Left renal cortex interstitium (tissue), 4 donors: ENCODE measurements at places on chromosomes 12 and 14. TPM values are rescaled to one million over a fixed set of nuclear protein-coding genes. Genes with fewer than 3 reads are reported as not detected.
A peak's percentile ranks its signal among the peaks of the same experiment; 100 is the strongest.

GRCh38 chr14:96486705-96487104 is 15.5 kb upstream of the PAPOLA start:
- no peak for DNase-seq

DNA sequence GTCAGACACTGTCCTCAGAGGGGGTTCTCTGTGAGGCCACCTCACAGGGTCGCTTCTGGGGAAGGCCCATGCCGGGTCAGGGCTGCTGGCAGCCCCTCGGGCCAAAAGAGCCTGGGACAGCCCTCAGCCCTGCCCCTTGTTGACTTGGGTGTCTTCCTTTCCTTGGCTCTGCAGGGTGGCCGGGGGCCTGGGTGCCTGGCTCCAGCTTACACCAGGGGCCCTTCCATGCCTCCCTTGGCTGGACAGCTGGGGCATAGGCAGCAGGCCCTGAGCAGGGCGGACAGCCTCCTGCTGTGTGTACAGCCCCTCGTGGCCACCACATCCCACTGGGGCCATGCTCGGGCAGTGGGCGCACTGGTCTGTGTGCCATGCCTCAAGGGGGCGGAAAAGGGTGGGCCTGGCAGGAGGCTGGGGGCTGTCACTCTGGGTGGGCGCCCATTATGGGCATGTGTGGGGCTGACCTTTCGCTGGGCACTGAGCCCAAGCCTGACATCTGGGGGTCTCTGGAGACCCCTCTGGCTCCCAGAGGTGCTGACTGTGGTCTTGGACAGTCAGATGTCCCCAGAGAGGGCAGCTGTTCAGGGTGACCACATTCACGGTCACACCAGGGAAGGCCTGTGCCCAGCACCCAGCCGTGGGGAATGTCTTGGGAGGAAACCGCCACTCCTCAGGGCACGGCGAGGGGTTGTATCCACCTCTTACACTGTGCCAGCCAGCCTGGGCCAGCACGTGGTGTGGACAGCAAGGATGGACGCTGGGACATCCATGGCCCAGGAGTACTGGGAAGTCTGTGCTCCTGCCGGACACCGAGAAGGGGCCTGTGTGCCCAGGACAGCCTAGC is 313.3 kb downstream of the TMEM121 start:
- no peak for DNase-seq

GRCh38 chr12:46933947-46934346 is 108.2 kb upstream of the SLC38A4 start:
- DNase-seq = peak; percentile 18

GRCh38 chr14:63899953-63900352 is 47.1 kb downstream of the SYNE2 start:
- DNase-seq = no peak

DNA sequence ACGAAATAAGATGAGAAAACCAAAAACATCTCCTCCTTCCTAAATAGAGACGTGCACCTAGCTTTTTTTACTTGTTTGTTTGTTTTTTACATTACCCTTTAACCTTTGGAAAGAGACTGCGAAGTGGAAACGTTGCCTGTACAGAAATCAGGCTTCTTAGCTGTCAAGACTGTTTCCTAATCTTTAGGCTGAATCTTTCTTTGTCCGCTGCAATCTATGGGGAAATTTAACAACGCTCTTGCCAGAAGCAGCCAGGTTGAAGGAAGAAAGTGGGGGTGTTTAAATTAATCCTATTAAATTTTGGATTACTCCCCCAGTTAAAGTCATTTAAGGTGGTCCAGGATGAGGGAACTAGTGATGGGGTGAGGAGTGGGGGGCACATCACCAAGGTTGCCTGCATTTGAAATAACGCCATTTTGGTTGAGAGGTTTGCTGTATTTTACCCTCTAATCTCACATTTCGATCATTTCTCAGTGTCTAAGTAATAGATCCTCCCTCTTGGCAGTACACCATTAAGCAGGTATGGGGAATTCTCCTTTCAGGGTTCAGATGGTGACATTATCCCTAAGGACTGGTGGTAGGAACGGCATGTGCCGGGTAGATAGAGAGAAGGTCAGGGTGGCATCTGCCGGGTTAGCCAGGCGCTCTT is 2.6 kb downstream of the FLRT2 start:
- no peak for DNase-seq

DNA sequence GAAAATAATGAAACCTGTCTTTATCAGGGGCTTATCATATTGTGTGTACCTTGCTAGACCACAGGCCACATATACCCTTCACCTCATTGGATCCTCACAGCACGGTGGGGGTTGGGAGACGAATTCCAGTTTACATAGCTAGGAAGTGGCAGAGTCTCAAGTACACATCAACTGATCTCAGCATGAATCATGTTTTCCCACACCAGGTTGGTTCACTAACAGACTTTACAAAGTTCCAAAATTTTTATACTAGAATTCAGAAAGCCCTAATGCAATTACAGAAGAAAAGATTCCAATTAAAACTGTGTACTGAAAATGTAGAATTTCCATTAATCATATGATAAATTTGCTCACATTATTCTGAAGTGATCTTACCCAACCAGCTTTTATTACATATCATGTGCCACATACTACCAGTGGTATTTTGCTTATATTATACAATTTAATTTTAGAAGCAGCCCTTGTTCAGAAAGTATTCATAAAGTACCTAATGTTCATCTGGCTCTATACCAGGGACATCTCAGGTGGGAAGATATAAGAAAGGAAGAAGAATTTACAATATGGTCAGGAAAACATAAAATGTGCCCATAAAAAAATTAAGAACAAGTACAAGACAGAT is 196.2 kb downstream of the ITPR2 start:
- no peak for DNase-seq

- no peak for DNase-seq
Observed at GRCh38 chr14:32542507-32542906, 213.4 kb downstream of the AKAP6 start.

- no peak for DNase-seq
Observed at GRCh38 chr14:100587086-100587762, at the start of gene BEGAIN. Gene BEGAIN, minus strand, starts transcription at chr14:100587417. Its CDS starts 127 bp downstream, at chr14:100587290.

The HIGD1C gene
- polyA plus RNA-seq = not detected

DNA sequence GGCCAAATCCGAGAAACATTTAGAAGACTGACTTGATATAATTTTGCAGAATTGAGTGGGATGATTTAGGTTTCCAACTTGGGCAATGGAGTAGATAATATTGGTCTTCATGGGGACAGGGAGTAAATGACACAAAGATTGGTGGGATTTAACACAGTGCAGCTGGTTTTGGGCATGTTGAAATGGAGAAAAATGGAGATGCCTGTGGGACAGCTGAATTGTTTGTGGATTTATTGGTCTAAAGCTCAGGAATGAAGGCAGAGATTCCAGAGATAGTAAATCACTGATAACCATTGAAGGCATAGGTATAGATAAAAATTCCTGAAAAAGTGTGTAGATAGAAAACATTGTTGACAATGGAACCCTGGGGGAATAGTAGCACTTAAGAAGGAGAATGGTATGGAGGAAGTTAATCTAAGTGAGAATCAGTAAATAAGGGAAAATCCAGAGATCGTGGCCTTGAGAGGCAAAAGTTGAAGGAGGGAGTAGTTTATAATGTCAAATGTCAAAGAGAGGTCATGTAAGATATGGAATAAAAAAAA is 120.9 kb upstream of the ATP2B1 start:
- DNase-seq = no peak

GRCh38 chr12:5706247-5706646 is 238.8 kb downstream of the ANO2 start:
- DNase-seq = no peak

GRCh38 chr14:33996462-33996861 is 45.6 kb upstream of the EGLN3 start:
- DNase-seq = no peak

The HOXC12 gene
- not detected for polyA plus RNA-seq

- no peak for DNase-seq
Observed at GRCh38 chr12:14185427-14186192, 179.9 kb upstream of the ATF7IP start.

- no peak for DNase-seq
Observed at GRCh38 chr14:101715210-101716076, 46.1 kb upstream of the PPP2R5C start.

- DNase-seq = no peak
Observed at GRCh38 chr14:101824339-101824727, 62.8 kb downstream of the PPP2R5C start.

DNA sequence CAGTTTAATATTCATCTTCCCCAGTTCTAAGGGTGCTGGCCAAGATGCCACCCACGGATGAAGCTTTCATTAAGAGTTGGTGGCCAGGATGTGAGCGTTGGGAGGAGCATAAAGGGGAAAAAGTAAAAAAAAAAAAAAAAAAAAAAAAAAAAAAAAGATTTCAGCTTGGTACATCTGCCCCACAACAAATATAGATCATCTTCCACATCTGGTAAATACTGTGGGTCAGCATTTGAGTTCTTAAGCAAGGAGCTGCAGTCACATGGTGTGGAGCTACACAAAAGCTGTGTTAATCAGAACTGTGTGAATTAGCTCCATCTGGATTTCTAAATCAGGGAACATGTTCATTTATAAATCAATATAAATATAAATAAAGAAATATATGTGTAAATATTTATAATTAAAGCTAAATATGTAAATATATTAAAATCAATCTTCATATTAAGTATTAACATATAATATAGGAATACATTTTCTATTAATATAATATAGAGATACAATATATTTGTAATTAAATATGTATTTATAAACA is 262.3 kb downstream of the NUAK1 start:
- no peak for DNase-seq

The SLC17A8 gene
- polyA plus RNA-seq = 0.41 TPM

The PTCSC3 gene
- polyA plus RNA-seq = 0.46 TPM

GRCh38 chr12:57632073-57632957 is 686 bp downstream of the B4GALNT1 start:
- no peak for DNase-seq

- DNase-seq = no peak
Observed at GRCh38 chr12:107184359-107184930, 91.1 kb upstream of the CRY1 start.

The GPRC5D gene
- 1.2 TPM for polyA plus RNA-seq

DNA sequence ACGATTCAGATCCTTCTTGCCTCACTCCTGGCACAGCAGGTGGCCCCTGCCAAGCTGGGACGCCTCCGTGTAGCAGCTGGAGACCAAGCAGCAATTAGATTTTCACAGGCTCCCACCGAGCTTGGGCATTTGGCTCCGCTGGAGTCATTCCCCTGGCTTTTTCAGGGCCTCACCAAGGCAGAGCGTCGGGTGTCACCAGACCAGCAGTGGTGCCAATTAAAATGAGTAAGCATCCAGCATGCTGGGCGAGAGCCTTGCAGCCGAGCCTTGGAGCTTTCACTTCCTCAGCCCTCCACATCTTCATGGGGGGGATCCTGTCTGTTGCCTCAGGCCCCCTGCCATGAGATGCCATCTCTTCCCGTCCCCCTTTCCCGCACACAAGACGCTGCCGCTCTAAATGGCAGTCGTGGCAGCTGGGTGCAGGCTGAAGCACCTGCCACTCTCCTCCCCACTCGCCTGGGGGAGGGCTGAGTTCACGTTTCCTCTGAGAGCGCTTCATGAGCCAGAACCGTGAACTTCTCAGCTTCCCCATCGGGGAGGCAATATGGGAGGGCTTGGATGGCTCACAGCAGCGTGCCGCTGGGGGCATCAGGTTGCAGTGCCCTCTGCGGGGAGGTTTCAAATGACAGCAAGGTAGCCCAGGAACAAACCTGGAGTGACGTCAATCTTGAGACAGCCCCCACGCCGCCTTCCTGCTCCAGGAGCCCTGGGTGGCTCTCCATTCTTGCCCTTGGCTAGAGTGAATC is 11.7 kb downstream of the TPCN1 start:
- no peak for DNase-seq

DNA sequence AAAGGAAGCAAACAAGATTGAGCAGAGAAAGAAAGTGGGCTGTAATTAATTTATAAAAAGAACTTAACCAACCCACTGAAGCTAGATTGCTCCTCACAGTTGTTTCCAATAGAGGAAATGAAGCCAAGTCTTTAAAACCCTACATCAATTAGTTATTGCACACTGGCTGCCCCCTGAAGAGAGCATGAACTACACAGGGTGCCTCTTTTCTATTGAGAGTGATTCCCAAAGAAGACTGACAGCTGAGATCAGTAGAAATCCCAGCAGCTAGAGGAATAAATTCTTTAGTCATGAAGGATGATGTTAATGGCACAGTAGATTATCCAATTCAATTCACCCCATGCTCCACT is 8.6 kb upstream of the USP15 start:
- no peak for DNase-seq
